ENCODE measurements at places on chromosomes 13 and 19.

DNA sequence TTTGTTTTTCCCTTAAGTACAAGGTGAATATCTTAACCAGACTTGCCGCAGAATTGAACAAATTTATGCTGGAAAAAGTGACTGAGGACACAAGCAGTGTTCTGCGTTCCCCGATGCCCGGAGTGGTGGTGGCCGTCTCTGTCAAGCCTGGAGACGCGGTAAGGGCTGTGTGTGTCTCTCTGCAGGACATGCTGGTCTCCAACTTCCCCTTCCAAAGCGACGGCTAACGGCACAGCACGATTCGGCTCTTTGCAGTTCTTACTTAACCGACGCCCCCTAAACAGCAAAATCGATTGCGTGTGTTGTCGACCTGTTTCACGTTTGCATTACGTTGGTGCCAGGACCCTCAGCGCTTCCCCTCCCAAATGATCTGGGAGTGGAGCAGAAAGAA lies 73.2 kb downstream of the GGACT start:
- DNase-seq: no peak

GRCh38 chr19:6613711-6614110 lies 22.8 kb upstream of the CD70 start:
- DNase-seq: no peak

GRCh38 chr19:42059196-42059595 lies 10.8 kb downstream of the GRIK5 start:
- no peak for DNase-seq

GRCh38 chr13:32660227-32660626 lies 74.0 kb downstream of the PDS5B start:
- DNase-seq: no peak

GRCh38 chr19:42124386-42124901 lies 7.8 kb downstream of the POU2F2 start:
- no peak for DNase-seq

DNA sequence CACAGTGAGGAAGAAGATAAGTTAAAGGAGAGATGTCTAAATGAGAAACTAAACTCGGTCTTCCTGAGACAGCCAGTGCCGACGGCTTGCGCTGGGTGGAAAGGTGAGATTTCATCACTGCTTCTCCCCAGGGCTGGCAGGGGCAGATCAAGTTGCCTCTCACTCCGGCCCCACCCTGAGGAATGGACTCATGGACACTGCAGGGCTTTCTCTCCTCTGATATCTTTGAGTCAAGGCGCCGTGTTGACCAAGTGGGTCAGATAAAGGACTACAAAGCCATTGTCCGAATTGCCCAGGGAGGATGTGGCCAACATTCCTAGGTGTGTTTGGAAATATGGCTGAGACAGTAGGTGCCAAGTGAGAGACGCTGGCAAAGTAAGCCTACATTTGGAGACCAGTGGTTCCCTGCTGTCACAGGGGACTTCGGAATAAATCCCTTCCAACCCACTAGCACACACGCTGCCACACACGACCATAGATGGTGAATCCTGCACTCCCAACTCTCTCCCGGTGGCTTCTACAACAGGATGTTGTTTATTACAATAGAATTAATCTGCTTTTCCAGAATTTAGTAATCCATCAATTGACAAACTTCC lies 156.5 kb upstream of the TSC22D1 start:
- DNase-seq: no peak

DNA sequence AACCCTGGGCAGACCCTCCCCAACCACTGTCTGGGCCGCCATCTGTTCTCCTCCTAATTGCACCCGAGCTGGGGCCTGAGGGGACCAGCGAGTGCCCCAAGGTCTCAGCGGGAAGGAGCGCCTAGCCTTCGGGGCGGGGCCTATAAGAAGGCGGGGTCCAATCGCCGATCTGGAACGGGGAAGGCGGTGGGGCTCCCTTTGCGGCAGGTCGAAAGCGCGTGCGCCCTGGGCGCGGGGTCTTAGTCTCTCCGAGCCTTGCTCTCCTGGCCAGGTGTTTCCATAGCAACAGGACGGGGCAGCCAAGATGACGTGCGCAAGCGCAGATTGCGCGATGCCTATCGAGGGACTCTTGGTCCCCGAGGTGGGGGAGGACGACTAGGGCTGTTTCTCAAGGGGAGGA lies 2.8 kb downstream of the MAST1 start:
- DNase-seq: no peak

DNA sequence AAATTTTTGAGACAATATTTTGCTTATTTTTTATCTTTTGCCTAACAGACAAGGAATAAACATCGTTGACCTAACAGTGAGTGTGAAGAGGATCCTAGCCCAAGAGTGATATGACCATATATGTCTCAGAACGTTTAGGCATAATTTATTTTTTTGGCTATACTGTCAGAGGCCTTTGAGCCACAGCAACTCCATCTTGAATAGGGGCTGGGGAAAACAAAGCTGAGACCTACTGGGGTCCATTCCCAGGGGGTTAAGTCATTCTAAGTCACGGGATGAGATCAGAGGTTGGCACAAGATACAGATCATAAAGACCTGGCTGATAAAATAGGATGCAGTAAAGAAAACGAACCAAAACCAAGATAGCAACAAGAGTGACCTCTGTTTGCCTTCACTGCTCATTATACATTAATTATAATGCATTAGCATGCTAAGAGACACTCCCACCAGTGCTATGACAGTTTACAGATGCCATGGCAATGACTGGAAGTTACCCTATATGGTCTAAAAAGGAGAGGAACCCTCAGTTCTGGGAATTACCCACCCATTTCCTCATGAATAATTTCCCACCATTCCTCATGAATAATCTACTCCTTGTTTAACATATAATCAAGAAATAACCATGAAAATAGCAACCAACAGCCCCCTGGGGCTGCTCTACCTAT lies 510.9 kb upstream of the PCDH9 start:
- no peak for DNase-seq

DNA sequence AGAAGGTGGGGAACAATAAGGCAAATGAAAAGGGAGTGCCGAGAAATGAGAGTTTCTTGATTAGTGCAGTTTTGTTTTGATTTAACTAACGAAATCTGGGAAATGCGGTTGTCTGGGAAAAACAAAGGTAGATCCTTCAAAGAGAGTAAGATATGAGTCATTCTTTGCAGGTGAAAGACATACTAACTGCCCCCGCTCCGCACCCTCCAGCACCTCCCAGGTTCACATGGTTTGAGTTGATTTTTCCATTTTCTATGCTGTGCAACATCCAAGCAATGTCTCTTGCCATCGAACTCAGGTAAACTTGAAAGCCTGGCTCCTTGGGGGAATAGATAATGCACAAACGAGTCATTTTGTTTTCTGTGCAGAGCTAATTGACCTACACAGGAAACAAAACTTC lies 84.1 kb upstream of the KLF12 start:
- DNase-seq: no peak
